ENCODE measurements at places on chromosomes 5 and 9.

DNA sequence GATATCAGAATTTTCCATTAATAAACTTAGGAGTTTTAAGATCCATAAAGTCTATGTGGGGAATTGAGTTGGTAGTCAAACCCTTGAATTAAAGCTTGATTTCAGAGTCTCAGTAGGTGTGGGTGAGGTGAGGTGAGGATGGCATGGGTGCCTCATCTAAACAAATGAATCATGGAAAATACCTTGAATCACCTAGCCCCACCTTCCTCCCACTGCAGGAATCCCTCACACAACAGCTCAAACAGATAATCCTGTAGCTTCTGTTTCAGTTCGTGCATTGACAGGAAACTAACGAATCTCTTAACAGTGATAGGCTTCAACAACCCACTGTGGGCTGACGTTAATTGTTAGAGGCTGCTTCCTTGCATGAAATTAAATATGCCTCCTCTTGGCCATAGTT, 185.0 kb downstream of the SREK1 start:
- DNase-seq = no peak

- DNase-seq = no peak
These were observed 169.0 kb upstream of the MPDZ start for GRCh38 chr9:13448482-13448881.

- no peak for DNase-seq
These were observed 102.7 kb upstream of the CPEB4 start for GRCh38 chr5:173785400-173785799.

DNA sequence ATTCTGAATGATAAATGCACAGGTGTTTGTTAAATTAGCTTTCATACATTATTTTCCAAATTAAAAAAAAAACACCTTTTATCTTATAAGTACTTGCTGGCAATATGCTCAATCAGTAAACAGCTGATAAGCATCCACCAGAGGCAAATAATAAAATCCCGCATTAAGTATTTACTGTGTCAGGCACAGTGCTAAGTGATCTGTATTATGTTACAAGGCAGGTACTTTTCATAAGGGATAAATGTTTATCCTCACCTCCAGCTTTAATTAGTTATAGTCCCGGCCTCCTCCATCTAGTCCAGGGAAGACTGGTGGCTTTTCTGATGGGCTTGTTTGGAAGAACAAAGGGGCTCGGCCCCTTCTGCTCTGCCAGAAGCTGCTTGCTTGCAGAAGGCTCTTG, 40.1 kb downstream of the PFDN1 start:
- no peak for DNase-seq

DNA sequence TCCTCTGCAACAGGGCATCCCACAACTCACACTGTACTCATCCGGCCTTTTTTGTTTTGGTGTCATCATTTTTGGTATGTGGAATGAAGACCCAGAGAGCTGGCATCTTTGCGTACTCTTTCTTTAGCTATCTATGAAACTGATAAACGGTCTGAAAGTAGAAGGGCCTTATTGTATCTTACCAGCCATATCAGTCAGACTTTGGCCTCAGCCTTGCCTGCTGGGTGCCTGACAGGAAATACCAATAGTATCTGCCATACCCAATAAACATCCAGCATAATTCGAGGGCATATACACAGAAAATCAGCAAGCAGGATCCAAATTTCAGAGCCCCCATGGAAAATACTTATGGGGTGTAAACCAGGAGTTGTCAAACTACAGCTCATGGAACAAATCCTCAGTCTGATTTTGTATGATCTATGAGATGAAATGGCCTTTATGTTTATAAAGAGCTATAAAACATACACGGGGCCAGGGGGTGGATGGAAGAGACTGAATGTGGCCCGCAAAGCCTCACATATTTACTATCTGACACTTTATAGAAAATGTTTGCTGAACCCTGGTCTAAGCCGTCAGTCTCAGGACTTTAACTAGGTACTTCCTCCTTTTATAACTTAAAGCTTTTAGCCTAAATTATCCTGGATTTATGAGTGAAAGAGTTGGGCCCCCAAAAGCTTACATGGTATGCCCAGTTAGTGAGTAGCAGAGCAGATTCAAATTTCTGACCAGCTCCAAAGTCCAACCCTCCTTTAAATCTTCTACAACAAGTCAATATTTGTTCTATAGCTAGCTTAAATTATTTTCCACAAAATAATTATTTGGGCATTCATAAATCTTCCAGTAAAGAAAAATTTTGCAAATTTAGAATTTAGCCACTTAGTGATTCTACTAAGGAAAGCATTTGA, 308.0 kb upstream of the PUM3 start:
- DNase-seq = no peak

DNA sequence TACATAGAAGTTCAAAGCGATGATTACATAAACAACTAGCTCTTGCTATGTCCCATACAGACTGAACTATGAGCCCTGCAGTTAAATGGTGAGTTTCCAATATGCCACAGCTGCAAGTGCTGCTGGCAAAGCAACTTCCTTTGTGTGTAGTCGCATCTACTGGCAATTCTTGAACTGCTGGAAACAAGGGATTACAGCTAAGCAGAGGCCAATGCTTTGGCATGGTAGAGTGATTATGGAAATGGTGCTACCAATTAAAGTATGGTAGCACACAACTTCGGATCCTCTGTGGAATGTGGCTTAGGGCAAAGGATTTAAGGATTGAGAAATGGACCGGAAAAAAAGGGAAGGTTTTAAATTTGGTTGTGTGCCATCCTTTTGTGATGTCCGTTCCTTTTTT, 856.6 kb downstream of the MAT2B start:
- peak; percentile 49 for DNase-seq

GRCh38 chr9:17810728-17811571, 232.1 kb downstream of the SH3GL2 start:
- peak; percentile 71 for DNase-seq

DNA sequence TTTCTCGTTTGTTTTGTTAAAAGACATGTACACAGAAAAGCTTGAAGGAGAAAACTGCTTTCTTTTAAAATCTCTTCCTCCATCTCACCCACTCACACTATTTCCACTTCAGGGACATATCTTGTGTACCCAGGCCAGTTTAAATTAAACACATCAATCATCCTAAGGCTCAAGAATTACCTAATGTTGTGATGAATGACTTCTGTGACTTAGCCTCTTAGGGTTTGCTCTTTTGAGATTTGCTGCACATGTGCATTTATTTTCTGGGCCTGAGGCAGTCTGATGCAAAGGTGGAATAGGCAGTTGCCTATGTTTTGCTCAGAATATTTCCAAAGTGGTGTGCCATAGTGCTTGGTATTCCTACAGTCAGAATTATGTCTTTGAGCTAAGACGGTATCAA, 439.9 kb upstream of the CHD1 start:
- no peak for DNase-seq

DNA sequence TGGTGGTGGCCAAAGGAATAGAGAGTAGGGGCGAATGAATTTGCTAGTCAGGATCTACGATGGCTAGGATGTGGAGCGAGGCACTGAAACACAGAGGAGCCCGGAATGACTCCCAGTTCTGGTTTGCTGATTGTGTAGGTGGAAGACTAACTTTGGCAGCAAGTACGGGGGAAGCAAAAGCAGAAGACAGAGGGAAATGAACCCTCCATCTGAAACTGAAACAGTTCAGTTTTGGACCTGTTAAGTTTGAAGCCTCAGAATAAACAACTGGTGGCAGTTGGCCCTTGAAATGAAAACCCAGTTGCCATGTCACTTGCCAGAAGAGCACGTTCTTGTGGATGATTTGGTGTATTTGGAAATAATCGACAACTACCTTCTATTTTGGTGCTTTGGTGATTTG, 15.4 kb upstream of the SMIM15 start:
- DNase-seq = no peak

DNA sequence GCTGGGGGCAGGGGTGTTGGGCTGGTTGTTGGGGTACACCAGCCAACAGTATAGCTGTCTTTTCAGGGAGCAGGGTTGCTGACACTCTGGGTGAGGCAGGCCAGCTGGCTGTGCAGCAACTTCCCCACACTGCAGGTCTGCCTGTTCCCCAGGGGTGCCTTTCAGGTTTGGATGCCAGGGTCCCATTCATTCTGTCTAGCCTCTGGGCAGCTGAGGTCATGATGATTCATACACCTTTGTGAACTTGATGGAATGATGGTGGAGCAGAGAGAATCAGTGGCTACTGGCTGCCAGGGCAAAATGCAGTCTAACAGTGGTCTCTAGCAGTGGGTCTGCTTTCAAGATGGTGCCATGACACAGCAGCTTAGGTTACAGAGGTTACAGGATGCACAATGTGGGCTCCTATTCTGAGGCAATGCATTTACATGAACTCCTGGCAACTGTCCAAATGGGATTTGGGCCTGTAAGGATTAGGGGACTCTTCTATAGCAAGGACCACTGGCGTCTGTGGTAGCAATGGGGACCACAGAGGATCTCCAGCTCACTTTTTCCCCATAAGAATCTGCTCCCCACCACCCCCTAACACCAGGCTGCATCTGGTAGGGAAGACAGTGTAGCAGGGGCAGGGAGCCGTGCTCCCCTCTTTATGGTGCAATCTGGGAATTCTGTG, 103.7 kb downstream of the FEM1C start:
- no peak for DNase-seq

DNA sequence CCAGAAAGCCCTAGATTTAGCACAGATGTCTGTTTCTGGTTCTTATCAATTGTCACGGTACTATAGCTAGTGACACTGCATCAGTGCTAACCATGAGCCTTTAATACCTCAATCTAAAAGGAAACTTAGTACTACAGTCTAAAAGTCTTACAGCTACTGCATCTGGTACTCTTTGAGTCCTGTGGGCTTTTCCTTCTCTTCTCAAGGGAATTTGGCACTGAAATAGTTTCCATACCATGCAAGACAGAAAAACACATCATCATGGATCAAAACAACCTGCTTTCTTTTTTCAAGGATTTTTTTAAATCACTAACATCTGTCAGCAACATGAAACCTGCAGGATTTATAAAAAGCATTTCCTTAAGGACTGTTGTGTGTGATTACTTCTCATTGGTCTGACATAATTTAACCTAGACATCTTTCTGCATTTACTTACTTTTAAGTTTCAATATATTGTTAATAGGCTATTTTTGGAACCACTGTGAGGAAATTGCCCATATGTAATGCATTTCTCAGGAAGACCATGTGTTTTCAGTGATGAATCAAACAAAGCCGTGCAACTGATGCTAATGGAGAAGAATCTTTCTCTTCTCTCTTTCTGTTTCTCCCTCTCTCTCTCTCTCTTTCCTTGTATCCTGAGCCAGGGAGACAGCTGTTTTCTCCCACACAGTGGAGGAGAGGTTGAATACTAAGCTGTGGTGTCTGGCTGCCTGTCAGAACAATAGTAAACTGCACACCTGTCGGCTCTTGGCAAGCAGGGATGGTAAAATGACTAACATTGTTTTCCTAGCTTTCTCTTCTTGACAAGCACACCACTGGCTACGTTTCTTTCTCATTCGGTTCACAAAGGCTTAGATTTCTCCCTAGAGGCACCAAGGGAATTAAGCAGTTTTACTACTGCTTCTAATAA, 273.4 kb downstream of the CSNK1G3 start:
- DNase-seq = peak; percentile 83

DNA sequence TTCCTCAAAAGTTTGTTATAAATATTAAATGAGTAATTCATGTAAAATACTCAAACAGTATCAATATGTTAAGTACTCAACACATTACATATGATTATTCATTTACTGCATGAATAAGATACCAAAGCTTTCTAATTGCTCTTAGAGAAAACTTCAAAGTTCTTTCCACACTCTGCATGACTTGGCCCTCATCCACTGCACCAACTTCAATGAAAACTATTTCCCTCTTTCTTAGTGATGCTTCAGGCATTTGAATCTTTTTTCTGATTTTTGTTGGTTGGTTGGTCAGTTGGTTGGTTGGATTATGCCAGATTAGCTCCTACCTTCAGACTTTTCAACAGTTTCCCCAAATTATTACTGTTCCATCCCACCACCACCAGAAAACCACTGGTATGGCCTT, 314.7 kb upstream of the RGMB start:
- no peak for DNase-seq

DNA sequence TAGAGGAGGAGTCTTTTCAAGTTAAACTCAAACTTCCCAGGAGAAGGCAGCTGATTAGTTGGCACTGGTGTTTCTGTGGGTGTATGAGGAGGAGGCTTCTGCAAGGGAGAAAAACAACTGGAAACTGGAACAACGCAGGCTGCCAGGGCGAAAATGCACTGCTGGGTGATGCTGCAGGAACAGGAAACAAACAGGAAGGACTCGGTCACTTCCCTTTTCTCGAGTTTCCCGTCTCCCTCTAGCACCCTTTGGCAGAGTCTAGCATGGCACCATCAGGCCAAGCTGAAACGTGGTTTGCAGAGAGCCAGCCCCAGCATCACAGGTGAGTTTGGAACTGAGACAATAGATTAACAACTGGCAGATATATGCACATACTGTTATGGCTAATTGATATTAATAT, 77.5 kb upstream of the CAST start:
- no peak for DNase-seq

- DNase-seq = peak; percentile 77
These were observed 669.9 kb downstream of the PTPRD start for GRCh38 chr9:9942764-9943424.

- DNase-seq = peak; percentile 95
These were observed 159.3 kb downstream of the NR3C1 start for GRCh38 chr5:143244000-143244736.

GRCh38 chr5:104081232-104081631, 518.6 kb upstream of the NUDT12 start:
- DNase-seq = no peak

DNA sequence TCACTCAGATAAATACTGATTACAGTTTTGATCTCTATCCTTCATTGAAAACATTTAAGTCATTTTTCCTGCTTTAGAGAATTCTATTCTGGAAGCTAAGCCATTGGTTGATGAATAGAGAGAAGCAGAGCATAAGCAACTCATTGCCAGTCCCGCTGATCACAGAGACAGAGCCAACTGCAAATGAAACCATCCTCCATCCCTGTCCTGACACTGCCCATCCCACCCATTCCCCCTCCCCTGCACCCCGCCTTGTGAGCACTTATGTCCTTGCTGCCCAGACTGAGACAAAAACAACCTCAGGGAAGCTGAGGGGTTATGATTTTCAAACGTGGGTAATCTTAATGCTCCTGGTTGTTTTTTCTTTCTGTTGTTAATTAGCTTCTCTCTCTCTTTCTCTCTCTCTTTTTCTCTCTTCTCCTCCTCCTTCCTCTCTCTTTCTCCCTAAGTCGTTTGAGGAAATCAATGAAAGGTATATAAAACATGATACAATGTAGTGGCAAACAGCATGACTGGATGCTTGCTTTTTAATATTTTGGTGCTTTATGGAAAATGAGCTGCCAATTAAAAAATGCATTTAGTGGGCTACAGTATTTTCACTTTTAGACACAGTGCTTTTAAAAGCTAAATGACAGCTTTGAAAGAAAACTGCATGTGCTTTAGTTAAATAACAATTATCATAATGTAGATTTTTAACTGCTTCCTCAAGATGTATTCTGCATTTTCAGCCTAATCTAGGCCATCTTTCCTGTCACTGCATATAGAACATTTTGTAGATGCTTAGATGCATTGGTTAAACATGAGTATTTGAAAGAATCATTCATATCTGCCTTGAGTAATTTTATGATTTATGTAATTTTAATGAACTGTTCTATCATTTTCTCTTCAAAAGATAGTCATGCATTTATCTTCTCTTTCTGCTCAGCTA, 57.3 kb downstream of the CMYA5 start:
- DNase-seq = no peak
